ENCODE measurements at places on chromosomes 6 and 20. TPM values are rescaled to one million over a fixed set of nuclear protein-coding genes. Genes with fewer than 3 reads are reported as not detected.

Gene BTBD9
- polyA plus RNA-seq: 12.7 TPM

Gene MAPK13
- 34.2 TPM for polyA plus RNA-seq

Gene RGS17
- not detected for polyA plus RNA-seq

Gene KCNK16
- not detected for polyA plus RNA-seq

Gene NHLRC1
- polyA plus RNA-seq: 1.9 TPM

Gene GMPR
- polyA plus RNA-seq: 0.91 TPM

Gene CLVS2
- not detected for polyA plus RNA-seq

Gene OTOR
- polyA plus RNA-seq: not detected

Gene NR2E1
- not detected for polyA plus RNA-seq

Gene GRM4
- polyA plus RNA-seq: not detected

Gene LAMA2
- polyA plus RNA-seq: 0.35 TPM

Gene SYNCRIP
- polyA plus RNA-seq: 84.9 TPM

Gene CGA
- polyA plus RNA-seq: not detected

Gene XPO5
- 9.3 TPM for polyA plus RNA-seq

Gene GHRH
- not detected for polyA plus RNA-seq

Gene CRISP3
- not detected for polyA plus RNA-seq

Gene LCA5
- polyA plus RNA-seq: 0.53 TPM

Gene BCAS1
- 0.05 TPM for polyA plus RNA-seq

Gene SMOC2
- polyA plus RNA-seq: not detected

Gene SLA2
- 13.7 TPM for polyA plus RNA-seq

Gene BTNL2
- polyA plus RNA-seq: not detected

Gene B3GAT2
- 0.72 TPM for polyA plus RNA-seq

Gene MAP7
- 0.17 TPM for polyA plus RNA-seq

Gene FAM162B
- polyA plus RNA-seq: not detected

Gene C2
- polyA plus RNA-seq: 0.10 TPM

Gene IYD
- not detected for polyA plus RNA-seq

Gene ELOVL4
- 1.6 TPM for polyA plus RNA-seq

Gene RSPO3
- polyA plus RNA-seq: not detected
